ENCODE measurements at places on chromosomes 2 and 18.

GRCh38 chr18:58195278-58195765 lies 151.3 kb downstream of the NEDD4L start:
- peak; percentile 34 for DNase-seq

- peak; percentile 79 for DNase-seq
Measured at GRCh38 chr2:106020821-106021661, 173.1 kb downstream of the UXS1 start.

GRCh38 chr18:76442413-76443171 lies 52.5 kb downstream of the ZNF516 start:
- no peak for DNase-seq

DNA sequence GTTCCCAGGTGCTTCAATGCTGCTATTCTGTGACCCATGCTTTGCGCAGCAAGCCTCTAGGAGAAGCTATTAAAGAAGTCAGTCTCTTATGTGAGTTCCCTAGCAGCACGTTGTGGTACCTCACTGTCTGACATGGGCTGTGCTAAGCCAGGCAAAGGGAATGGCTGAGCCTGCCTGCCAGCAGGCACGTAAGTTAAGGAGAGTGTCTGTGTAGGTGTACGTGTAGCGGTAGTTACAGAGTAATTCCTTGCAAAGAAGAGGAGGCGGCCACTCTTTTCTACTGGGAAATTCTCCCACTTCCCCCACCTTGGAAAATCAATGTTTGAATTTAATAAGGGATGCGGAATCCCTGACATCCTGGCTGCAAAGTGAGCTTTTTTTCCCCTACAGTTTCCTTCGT lies 123.5 kb upstream of the LYPD1 start:
- no peak for DNase-seq

DNA sequence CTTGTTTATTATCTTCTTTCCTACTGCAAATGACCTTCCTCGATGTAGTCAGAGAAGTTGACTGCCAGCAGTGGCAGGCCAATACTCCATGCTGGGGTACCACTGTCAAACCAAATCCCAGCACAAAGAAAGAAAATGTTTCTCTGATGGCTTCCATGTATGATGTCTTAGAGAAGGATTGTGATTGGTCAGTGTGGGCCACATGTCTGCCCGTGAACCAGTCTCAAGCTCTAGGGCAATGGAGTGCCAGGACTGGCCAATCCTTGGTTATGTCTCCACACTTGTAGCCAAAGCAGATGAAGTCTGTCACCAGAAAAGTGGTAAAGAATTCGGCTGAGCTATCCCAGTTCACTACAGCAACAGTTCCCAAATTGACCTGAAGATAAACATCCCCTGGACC lies 17.6 kb upstream of the SMAD4 start:
- no peak for DNase-seq

DNA sequence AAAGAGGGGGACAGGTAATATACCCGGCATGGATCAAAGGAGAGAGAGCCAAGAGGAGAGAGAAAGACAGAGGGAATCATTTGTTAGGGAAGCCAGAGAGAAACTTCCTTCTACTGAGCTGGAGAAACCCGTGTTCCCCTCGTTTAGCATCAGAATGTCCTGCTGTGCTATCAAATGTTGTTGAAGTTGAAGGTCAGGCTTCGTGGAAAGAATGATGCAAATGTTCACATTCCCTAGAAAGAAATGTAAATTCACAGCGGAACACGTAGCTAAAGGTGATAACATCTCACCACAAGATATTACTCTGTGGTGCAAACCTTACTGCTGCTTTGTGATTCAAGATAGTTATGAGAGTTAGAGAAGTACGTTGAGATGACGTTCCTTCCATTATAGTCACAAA lies 258.1 kb downstream of the LNPK start:
- no peak for DNase-seq

- no peak for DNase-seq
Measured at GRCh38 chr2:98454073-98454472, 9.4 kb downstream of the INPP4A start.

- DNase-seq = no peak
Measured at GRCh38 chr18:26721854-26722564, 143.5 kb downstream of the AQP4 start.

- DNase-seq = no peak
Measured at GRCh38 chr2:201483342-201483741, 31.8 kb downstream of the STRADB start.

- DNase-seq = no peak
Measured at GRCh38 chr2:178367344-178367743, 83.6 kb downstream of the PRKRA start.

- no peak for DNase-seq
Measured at GRCh38 chr2:23495661-23496114, 110.7 kb downstream of the KLHL29 start.

- no peak for DNase-seq
Measured at GRCh38 chr18:74582642-74583041, 15.0 kb upstream of the ZNF407 start.

DNA sequence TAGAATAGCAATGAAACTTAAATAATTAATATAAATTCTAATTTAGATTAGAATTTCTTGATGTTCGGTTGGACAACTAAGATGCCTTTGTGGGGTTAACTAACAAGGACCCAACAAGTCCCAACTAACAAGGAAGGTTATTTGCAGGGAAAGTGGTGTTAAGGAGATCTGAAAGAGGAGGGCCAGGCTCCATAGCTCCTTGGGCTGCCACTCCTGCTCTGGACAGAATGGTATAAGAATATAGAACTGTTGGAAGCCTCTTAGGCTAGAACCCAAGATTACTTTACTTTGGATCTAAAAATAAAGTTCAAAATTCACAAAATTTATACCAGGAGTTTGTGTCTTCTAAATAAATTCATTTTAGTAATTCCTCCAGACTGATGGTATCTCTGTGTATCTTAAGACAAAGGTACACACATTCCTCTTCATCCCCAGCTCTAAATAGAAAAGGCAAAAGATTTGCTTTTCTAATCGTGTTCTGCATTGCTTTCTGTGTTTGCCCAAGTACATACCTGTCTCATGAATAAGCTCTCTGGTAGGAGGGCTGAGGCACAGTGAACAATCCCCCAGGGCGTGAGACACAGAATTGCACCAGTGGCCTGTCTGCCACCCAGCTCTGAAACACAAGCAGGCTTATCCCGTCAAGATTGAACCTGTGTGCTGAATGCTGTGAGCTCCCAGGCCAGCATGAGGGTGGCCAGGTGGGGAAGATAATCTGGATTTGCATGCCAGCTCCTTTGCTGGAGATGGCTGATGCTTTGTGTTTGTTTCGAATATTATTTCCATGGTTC lies 176.0 kb downstream of the ACKR3 start:
- no peak for DNase-seq

DNA sequence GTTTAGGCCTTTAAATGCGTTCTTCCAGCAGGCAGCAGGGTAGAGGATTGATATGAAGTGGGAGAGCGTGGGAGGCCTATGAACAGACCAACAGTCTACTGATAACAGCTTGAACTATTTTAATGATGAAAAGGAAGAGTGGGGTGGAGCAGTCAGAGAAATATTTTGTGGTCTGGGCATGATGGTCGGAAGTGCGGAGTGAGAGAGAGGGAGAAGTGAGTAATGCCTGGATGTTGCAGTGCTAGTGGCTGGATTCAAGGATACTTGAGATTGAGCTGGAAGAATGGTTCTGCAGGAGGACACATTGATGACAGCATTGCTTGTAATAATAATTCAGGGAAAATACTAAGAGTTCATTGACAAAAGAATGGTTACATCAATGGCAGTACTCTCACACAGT lies 151.0 kb upstream of the DAPL1 start:
- no peak for DNase-seq

GRCh38 chr2:204722207-204722606 lies 176.9 kb downstream of the PARD3B start:
- DNase-seq = no peak

- DNase-seq = peak; percentile 84
Measured at GRCh38 chr2:190343536-190344275, at the start of gene INPP1. INPP1 (plus strand) TSS chr2:190343589; CDS start chr2:190360103, 16,514 bp downstream.

- no peak for DNase-seq
Measured at GRCh38 chr2:191125646-191126045, 25.1 kb downstream of the STAT4 start.

DNA sequence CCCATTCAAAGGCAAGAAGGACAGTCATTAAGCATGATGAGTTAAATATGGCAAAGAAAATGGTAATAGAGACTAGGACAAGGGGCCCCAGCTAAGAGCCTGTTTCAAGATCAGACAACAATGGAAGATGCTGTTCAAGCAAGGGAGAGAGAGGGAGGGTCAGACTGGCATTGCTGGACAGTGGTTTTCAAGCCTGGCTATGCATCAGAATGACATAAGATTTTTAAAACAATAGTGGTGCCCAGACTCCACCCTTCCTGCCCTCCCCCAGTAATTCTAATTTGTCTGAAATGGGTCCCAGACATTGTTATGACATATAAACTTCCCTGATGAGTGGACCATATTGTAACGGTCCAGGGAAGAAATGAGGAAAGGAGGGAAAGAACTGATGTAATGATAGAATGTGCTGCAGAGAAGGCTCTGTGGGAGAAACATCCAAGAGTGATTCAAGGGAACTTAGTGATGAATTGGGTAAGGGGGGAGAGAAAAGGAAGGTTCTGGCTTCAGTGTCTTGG lies 112.9 kb upstream of the TRIB2 start:
- no peak for DNase-seq

All from left hindlimb (tissue), 1 donor.